ENCODE measurements at places on chromosomes 7 and 10.

DNA sequence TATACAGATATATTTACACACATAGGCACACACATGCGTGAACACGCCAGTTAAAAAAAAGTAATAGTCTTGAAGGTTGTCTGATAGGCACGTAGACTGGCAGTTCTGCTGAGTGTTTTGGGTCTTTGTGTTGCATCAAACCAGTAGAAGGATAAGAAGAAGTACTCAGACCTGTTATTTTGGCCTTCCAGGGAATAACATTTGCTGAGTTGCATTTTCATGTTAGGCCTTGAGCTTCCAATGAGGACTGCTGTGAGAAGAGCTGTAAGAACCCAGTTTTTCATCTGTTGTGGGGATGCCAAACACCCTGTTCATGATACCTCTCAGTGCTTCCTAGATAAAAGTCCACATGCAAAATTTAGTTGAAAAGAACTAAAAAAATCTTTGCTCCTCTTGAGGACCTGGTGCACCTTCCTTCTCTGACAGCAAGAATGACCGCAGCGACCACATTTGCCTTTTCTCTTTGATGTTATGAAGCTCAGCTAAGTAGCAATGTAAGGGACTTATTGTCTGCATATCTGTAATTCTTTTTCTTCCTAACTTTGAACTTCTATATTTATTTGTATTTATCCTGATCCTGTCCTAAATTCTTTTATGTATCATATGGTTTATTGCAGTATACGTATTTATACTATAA, 27.2 kb downstream of the HIPK2 start:
- DNase-seq = no peak

GRCh38 chr7:131692131-131692960, 135.9 kb upstream of the PODXL start:
- peak; percentile 54 for DNase-seq

GRCh38 chr10:11225935-11226334, 208.3 kb downstream of the CELF2 start:
- DNase-seq = peak; percentile 76

GRCh38 chr10:110698782-110699201, 54.7 kb downstream of the RBM20 start:
- DNase-seq = no peak

GRCh38 chr10:81575036-81575435, 300.0 kb upstream of the NRG3 start:
- no peak for DNase-seq

GRCh38 chr7:55188590-55189138, 169.8 kb downstream of the EGFR start:
- DNase-seq = no peak

DNA sequence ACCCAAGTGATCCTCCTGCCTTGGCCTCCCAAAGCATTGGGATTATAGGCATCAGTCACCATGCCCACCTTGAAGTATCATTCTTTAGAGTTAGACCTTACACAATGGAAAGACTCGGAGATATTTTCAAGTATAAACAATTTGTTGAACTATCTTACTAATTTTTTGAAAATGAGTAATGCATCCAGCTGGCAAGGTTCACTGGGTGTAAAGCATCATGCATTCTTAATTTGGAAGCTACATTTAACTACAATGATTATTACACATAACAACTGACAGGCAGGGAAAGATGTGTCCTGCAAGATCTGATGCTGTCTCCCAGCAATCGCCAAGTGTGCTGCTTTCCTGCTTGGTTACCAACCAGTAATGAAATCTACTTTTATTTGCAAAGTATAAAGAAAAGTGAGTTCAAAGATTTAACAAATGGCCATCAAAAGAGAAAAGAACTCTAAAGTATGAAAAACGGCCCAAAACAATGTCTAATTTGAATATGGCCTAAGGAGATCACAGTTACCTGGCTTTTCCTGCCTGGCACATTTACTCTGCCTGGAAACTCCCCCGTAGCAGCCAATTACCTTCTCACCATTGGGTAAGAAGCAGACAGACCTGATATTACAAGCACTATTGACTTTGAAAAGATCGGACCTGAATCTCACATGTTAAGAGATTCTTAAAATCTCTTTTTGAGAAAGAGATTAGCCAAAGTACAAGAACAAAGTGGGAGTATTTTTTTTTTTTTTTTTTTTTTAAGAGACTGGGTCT, 59.3 kb upstream of the NMT2 start:
- DNase-seq = no peak

- no peak for DNase-seq
These were observed 85.7 kb downstream of the MMRN2 start for GRCh38 chr10:86871563-86872183.
